Stimulated activated CD8-positive, alpha-beta memory T cell treated with anti-CD3 and anti-CD28 coated beads, Interleukin-4, amount 100 ng/mL, for 4 hours (primary cell): ENCODE measurements at places on chromosomes 5 and 9.

- no peak for DNase-seq
Observed at GRCh38 chr5:174243904-174244303, 198.4 kb downstream of the NSG2 start.

DNA sequence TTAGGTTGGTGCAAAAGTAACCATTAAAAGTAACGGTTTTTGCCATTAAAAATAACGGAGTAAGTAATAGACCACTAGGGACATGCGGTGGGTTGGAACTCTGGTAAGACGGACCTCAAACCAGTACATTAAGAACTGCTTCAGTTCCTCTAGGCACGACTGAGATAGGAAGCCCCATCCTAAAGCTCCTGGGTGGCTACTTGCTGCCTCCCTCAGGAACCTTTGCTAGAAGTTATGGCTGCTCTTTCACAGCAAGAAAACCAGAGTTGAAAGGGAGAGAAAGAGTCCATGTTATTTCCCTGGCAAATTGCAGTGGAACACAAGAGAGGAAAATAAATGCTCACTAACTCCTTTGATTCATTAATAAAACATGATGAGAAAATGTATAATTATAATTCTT is 47.6 kb downstream of the MCTP1 start:
- DNase-seq = no peak

- no peak for DNase-seq
Observed at GRCh38 chr5:113089653-113090335, 113.2 kb downstream of the DCP2 start.

DNA sequence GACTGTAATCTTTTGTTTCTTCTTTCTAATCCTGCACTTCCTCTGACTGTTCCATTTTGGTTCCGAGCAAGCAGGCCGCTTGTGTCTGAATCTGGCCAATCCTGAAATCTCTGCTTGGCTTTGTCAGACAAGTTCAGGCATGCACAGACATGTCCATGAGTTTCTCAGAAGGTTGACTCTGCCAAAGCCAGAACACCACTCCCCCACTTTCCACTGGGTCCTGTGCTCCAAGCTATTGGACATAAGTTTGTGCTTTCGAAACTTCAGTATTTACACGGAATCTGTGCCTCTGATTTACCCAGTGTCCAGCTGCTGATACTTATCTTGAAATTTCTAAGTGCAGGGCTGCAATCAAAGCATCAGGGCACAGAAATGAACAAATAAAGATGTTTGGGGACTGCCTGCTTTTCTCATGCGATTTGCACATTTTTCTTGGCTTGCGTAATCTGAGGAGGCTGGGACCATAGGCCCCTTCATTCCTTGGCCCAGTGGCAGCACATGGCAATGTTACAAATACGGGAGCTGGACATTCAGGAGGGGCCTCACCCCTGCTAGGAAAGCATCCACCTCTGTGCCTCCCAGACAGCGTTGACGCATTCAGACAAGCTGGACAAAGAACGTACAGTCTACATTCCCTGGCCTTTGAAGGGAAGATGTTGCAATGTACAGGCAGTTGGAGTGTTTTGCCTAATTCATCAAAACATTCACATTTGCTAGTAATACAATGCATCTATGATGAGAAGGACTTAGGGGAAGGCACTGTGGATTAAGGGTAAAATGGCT is 209.2 kb upstream of the PAPPA start:
- DNase-seq = no peak

- DNase-seq = no peak
Observed at GRCh38 chr5:80165452-80165851, 90.4 kb downstream of the SERINC5 start.

DNA sequence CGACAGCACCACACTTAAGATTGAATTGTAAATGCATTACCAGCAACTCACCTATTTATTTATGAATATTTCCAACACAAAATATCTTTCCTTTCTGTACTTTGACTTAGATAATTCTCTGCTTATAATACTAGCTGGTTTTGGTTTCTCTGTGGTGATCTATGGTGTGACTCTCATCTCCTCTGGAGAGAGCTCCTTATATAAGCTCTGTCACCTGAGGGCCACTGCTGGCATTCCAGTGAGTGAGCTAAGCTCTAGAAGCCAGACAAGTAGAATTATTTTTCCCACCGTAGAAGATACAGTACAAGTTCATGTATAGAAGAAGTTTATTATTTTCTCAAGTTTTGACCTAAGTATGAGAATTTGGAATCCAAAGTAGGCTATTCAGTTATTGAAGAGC is 111.5 kb downstream of the CDC42SE2 start:
- no peak for DNase-seq

DNA sequence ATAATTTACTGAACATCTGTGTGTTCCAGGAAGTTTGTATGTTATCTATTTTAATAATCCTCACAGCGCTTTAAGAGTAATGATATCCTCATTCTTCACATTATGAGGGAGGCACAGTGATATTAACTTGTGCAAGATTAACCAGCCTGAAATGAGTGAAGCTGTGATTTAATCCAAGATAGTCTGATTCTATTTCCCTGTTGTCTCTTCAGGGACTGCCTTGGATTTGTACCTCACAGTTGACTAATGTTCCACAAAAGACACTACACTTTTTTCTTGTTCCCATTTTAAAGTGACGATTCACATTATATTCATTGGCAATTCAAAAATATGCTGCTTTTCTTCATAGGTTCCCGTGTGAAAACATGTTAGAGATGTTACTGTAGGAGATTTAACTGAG is 125.3 kb upstream of the GNA14 start:
- no peak for DNase-seq

- no peak for DNase-seq
Observed at GRCh38 chr5:9686216-9686615, 56.1 kb upstream of the TAS2R1 start.

- no peak for DNase-seq
Observed at GRCh38 chr5:96297867-96298266, 135.2 kb downstream of the PCSK1 start.

DNA sequence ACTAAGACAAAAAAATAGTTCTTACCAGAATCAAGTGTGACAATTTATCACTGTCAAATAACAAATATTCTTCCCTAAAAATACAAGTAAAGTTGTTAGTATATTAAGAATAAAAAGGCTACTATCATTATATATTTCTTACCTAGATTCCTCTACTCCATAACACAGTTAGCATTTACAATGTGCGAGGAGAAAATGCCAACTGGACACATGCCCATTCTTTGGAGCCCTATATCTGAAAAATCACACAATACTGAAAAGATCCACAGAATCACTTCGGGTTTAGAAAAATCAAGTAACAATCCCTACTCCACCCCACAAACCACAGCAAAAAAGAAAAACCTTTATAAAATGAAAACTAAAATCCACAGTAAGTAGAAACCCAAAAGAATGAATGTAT is 70.9 kb downstream of the PKD2L2 start:
- no peak for DNase-seq

DNA sequence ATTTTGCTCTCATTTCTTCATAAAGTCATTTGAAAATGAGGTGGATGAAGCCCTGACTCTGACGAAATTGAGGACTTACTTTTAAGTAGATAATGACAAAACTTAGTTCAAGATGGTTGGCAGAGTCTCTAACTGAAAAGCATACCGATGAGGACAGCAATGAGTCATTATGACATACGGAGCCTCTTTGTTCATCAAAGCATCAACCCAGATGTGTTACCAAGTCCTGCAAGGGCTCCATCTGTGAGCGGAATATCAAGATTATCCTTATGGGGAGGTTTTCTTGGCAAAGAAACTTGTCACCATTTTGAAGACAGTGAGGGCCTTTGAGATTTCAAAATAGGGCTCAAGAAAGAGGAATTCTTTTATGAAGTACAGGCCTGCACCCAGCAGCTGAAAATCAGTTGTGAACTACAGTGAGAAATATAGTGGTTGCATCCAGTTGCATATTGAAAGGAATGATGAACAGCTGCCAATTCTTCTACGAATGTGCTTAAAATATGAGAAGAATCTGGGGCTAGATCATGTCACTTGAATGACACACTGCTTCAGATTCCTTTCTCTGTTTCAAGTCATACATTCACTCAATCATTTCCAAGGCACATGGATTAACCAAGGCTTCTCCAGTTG is 86.6 kb upstream of the SLC24A2 start:
- DNase-seq = no peak

- DNase-seq = no peak
Observed at GRCh38 chr9:15121630-15122029, 185.4 kb downstream of the TTC39B start.

GRCh38 chr5:7208938-7209337 is 187.0 kb upstream of the ADCY2 start:
- no peak for DNase-seq

DNA sequence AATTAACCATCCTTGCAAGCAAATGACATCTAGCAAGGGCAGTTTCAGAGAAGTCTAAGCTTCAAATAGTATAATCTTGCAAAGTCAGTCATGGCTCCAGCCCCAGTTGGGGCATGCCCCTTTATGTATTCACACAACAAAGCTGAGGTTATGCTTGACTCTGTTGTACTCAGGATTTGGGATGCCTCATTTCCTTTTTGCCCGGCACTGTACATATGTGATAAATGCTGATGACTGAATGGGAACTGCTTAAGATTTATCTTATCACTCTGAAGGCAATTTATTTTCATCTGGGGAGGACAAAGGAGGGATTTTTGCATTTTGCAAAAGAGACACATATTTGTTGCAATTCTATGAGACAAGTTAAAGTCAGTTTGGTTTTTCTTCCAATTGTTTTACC is 219.2 kb downstream of the TRPM3 start:
- DNase-seq = no peak

GRCh38 chr9:32434892-32435291 is 50.4 kb downstream of the ACO1 start:
- DNase-seq = no peak

GRCh38 chr5:154858972-154859871 is 795 bp downstream of the CNOT8 start:
- no peak for DNase-seq

DNA sequence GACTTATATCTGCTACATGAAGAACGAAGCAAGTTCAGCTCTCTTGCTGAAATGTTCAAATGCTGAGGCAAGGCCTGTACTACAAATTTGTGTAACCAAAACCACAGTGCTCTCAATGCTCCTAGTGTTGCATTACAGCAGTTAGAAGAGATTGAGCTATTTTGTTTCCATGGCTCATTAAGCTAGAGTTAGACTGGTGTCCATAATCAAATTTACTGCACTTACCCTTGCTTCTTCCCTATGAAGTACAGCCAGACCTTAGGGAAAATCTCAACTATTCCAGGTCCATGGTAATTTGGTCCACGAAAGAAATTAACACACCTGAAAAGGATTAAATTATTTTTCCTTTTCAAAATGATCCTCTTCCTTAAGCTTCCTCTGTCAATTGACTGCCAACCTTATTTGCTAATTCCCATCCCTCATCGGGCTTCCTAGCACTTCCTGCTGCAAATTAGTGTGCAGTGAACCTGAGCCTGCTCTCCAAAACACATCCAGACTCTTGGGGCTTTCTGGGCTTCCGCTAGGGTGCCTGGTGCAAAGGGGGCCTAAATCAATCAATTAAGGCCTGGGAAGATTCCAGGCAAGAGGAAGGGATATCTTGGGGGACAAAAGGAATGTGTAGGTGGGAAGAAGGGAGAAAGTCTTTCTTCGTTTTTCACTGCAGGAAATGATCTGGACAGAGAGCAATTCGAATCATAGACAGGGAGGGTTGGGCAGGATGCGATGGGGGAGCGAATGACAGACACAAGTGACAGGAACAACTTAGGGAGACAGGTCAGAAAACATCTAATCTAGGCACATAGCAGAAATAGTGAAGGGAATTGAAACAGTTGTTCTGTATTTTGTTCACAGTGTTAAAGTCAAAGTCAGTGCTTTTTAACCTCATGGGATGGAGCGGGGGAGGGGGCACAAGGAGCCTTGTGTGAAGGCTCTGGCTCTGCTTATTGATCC is 542.4 kb downstream of the RAB3C start:
- DNase-seq = no peak

DNA sequence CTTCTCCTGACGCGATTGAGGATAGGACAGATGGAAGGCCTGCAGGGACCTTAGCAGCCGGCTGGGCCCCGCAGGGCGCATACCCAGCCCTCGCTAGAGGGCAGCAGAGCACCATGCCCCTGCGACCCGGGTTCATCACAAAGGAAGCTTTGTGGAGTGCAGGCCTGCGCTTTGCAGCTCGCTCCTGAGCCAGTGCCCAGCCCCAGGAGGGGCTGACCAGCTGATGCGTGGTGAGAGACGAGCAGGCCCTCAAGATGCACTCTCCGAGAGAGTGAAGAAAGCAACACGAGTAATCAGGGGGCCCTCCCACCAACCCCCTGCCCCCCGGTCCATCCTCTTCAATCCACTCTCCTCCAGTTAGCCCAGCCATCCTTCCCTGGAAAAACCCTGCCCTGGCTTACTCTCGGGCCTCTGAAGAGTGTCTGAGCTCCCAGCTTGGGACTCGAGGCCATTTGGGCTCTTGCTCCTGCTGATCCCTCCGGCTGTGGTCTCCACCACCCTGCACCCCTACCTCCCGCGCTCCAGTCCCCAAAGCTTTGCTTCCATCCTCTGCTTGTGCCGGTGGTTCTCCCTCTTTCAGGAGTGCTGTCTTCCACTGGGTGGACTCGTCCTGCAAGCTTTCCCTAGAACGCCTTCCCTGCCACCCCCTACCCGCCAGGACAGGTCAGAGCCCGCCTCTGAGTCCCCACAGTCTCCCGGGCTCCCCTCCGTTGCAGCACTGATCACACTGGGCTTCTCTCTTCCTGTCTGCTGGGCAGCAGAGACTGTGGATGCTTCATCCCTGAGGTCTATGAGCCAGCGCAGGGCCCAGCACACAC is 9.1 kb upstream of the KIF12 start:
- no peak for DNase-seq

DNA sequence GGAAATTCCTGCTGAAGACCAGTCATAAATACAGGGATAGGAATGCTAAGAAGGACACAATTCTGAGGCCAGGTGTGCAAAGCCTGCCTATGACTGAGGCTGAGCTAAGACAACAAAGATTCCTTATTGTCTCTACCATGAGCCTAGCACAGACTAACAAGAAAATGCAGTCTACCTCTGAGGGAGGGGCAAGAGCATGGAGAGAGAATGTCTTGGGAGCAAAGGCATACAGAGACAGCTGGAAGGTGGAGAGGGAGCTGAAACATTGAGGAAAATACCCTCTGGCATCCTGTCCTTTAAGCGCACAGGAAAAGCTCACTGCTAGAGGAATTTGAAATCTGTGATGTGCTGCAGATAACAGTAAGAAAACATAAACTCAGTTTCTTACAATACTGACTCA is 8.8 kb upstream of the C9orf40 start:
- DNase-seq = no peak

DNA sequence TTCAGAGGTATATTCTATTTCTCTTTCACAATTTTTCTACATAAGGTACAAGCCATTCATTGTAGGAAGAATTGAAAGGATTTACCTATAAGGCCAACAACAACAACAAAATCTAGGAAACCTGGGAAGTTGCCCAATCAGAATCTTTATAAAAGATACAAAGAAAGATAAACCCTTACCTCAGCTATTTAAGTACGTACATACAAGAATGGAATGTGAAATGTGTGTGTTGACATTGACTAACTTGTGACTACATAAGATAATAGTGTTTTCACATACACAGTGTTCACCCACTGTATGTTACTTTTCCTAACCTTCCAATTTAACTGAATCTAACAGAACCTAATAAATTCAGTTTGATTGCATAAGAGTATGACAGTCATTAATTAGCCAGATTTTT is 154.1 kb downstream of the ADAMTS6 start:
- DNase-seq = no peak
